ENCODE measurements at places on chromosomes 12 and 14.

DNA sequence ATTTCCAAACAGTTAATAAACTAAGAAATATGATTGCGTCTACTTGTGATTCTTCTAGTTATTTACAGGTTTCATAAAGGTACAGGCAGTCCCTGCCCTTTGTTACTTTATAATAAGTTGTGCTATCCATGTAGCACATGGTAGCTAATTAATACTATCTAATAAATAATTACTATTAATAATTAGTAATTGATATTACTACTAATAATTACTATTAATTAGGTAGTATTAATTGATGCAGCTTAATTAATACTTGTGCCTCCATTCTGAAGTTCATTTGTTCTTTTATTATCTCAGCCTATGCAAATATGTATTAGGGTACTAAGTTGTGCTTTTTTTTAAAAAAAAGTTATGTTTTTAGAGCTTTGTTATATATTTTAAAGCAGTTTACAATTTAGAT, 92.3 kb upstream of the TRHDE start:
- DNase-seq: no peak

GRCh38 chr14:50085570-50086320, 30.6 kb downstream of the VCPKMT start:
- no peak for DNase-seq

DNA sequence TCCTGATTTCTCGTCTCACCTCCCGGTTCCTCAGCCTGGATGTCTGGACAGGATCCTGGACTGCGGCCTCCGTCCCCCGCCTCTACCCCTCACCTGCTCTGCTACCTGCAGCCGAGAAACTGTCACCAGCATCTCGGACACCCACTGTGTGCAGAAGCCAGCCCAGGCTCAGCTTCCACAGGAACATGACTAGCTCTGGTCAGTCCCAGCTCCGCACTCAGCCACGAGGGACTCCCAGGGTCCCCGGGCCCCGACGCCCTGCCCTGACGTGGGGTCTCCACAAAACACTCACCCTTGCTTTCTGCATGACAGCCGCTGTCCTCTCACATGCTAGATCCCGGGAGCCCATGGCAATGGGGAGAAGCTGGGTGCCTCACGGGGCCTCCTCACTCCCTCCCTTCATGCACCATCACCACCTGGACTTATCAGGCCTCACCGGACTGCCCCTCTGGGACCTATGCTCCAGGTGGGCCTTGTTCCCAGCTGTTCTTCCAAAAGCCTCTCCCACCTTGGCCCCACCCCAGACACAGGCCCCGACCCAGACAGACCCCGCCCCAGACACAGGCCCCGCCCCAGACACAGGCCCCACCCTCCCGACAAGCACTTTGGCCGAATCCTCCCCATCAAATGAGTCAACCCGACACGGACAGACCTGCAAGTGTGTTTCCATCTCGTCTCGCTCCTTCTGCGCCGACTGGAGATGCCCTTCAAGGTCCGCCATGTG, 26.9 kb upstream of the ANKLE2 start:
- no peak for DNase-seq

DNA sequence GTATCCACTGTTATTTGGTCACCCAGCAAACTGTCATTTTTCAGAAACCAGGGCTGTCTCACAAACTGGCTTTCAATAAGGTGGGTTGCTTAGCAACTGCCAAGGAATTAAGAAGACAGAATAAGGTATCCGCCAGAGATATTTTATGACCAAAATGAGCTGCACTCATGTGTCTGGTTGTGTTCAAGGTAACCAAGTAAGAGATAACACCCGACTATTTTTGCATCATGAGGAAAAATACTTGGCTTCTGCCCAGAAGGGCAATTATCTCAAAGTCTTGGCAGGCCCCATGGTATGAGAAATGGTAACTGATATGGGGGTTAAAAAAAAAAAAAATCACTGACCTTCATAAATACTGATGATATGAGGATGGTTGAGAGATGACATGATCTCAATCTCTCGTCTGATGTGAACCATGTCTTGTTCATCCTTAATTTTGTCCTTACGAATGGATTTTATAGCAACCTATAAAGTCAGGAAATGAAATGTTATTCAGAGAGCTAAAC, 32.6 kb downstream of the NUAK1 start:
- no peak for DNase-seq

DNA sequence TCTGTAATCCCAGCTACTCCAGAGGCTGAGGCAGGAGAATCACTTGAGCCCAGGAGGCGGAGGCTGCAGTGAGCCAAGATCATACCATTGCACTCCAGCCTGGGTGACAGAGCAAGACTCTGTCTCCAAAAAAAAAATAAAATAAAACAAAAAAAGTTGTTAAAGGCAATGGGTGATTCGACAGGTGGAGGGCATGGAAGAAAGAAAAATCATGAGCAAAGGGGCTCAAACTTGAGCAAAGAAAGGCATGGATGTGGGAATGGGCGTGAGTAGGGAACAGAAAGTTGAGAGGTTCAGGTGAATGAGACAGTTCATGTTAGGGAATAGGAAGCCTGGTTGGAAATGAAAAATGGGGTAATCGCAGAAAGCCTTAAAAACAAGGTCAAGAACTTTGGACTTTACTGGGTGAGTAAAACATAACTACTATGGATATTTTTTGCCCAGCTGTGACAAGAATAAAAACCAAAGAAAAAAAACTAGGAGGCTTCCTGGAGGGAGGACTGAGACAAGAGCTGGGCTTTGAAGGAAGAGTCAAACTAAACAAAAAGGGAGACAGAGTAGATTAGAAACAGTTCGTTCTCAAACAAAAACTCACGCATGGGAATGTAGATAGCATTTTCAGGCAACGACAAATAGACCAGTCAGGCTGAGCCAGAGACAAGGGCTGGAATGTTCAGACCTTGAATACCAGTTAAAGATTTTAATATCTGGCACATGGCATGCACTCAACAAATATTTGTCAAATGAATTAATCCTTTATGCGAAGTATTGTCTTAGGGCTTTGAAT, 18.8 kb downstream of the PYM1 start:
- DNase-seq: no peak

DNA sequence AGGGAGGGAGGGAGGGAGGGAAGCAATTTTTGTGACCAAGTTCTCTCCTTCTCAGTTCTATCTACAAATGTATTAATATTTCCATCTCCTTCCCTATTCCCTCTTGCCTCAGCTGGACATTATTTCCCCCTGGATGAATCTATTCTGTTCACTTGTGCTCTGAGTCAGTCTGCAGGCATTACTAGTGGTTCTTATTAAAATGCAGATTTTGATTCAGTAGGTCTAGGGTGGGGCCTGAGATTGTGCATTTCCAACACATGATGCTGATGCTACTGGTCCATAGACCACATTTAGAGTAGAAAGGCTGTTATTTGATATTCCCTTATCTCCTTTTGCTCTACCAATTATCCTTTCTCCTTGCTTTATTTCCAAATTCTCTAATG, 40.1 kb upstream of the YAF2 start:
- DNase-seq: no peak

GRCh38 chr12:122489038-122489437, 11.7 kb downstream of the ZCCHC8 start:
- DNase-seq: no peak

DNA sequence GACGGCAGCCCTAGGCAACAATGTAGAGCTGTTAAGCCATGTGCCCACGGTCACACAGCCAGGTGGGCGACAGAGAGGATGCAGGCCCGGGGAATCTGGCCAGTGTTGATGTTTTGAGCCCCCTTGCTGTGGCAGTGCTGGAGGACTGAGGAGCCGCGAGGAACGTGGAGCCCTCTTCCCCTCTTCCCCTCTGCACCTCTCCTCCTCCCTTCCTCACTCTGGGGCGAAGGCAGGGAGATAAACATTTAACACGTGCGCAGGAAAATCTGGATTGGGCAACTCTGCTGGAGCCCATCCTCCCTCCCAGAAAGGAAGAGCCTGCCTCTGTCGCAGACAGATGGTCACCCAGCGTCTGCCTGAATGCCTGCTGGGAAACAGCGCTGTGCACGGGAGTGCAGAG, 376.8 kb downstream of the FUT8 start:
- DNase-seq: no peak

GRCh38 chr12:56634837-56635791, 5.0 kb upstream of the BAZ2A start:
- no peak for DNase-seq

DNA sequence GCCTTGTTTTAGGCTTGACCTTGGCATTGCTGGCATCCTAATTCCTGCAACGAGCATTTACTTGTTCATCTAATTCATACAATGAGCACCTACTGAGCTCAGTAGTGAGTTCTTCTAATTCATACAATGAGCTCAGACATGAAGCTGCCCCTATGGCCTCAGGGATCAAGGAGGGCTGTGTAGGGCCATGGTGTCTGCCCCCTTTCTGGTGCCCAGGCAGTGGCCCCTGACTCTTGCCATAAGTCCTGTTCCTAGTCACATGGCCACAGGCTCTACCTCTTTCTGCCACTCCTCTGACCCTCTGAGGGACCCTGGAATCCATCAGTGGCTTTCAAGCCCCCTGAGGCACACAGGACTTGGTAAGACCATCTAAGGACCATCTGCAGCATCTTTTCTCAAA, 148.8 kb downstream of the ZFP36L1 start:
- no peak for DNase-seq

DNA sequence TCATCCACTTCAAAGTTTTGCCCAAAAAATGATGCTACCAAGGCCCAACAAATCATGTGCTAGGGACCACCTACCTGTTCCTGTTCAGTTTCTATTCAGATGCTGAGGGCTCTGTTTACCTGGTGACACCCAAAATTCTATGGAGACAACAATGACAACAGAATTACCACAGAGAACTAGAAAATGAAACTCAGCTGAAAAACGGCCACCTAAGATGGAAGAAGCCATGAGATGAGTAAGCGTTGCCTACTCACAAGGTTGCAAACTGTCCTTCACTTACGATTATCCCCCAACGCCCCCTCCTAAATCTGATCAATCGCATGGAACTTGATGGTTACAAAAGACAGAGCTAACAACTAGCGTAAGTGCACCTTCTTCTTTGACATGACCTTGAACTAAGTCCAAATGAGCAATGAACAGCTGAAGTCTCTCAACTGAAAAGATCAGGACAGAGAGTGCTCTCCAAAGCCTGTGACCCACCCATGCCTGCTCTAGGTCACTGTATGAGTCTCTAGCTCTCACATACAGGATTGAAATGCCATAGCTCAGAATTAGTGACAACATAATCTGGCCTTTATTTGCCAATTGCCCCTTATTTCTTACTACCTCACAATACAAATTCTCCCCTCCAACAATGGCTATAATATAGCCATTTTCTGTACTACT, at the start of gene RNASE11:
Gene RNASE11, minus strand, starts transcription at position 513 of the 666 bp plus-strand sequence.
- DNase-seq: no peak

DNA sequence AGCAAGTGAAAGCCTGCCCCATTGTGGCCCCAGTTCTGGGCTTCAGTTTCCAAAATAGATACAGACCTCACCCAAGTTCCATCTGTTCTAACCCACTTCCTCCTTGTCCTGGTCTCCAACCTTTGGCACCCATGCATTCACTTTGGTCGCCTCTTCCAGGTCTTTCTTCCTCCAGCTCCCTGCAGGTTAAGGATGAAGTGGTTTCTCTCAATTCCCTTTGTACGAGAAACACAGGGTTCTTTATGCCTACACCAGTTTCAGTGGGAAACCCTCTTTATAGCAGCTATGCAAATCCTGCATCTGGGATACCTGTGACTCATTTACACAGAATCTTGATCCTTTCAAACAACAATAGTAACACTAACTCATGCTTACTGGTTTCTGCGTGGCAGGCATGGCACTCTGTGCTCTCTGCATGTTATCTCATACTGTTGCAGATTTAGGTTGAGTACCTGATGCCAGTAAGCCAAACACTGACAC, 110.6 kb upstream of the AMIGO2 start:
- DNase-seq: no peak

DNA sequence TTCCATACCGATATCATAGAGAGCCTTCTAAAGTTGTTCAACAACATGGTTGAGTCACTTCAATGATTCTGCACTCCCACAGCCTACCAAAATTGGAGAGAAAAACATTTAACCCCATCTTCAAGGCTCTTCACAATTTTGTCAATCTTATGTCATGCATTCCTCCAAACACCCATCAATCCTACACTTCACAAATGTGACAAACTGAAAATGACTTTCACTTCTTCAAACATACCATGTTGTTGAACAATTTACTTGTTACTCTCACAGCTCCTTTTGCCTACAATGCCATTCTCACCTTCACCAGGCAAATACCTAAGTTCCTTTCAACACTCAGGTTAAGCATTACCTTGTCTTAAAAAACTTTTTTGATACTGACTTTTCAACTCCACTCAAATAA, 88.0 kb downstream of the OSBPL8 start:
- DNase-seq: no peak

DNA sequence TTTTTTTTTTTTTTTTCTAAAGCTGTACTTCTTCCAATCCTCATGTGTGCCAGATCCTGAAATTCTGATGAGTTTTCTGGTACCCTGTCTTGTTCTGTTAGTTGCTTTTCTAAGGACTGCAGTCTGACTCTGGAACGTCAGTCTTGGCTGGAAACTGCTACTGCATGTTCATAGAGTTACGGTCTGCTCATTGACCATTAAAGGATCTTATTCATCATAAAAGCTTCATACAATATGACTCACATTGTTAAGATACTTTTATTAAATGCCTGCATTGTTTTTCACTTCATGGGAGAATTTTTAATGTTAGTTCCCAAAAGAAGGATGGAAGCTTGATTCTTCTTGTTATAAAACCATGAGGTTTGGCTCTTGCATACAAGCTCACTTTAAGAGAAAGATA, 233.6 kb downstream of the SYT10 start:
- no peak for DNase-seq

- DNase-seq: no peak
These were observed 92.3 kb upstream of the DCN start for GRCh38 chr12:91274916-91275315.

GRCh38 chr12:100481021-100481420, 7.4 kb downstream of the NR1H4 start:
- no peak for DNase-seq

DNA sequence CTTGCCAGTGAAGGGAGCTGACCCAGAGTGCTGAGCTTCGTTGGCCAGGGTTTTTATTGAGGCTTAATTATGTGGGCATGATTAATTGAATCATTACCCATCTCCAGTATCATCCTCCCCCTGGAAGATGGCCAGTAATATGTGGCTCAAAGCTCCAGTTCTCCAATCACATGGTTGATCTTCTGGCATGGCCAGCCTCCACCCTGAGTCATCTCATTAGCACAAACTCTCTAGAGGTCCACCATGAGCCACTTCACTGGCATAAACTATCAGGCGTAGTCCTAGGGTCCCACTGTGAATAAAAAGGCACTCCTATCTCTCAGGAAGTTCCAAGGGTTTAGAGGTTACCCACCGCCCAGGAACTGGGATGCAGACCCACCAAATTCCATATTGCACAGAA, 135.0 kb downstream of the ANO6 start:
- no peak for DNase-seq

DNA sequence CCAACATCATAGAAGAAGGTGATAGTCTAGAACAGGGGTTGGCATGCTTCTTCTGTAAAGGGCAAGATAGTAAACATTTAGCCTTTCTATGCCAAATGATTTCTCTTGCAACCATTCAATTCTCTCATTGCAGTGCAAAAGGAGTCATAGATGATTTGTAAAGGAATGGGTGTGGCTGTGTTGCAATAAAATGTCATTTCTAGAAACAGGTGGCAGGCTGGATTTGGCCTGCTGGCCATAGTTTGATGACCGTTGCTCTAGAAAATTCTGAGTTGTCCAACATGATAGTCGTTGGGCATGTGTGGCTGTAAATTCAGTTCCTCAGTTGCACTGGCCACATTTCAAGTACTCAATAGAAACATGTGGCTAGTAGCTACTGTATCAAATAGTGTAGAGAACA, 21.7 kb downstream of the SMCO2 start:
- DNase-seq: no peak

GRCh38 chr12:1591543-1591942, 2.8 kb downstream of the FBXL14 start:
- DNase-seq: no peak

- DNase-seq: no peak
These were observed 146.7 kb downstream of the TMEM117 start for GRCh38 chr12:43982544-43982943.
